ENCODE measurements at places on chromosomes 7 and 10.

DNA sequence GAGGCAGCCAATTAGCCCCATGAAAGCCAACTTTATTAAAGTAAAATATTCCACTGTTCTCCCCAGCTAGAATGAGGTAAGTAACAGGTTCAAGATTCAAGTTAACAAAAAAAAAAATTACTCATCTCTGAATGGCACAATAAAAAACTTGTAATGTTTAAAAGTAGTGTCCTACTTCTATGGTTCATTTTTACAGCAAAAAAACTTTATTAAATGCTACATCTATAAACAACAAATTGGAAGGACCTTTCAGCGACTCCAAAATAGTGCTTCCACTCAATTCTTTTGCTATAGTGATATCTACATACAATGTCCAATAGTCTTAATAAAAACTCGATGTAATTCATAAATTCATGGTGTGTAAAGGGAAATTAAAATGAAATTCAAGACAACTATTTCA is 59.2 kb downstream of the EZH2 start:
- DNase-seq = no peak

DNA sequence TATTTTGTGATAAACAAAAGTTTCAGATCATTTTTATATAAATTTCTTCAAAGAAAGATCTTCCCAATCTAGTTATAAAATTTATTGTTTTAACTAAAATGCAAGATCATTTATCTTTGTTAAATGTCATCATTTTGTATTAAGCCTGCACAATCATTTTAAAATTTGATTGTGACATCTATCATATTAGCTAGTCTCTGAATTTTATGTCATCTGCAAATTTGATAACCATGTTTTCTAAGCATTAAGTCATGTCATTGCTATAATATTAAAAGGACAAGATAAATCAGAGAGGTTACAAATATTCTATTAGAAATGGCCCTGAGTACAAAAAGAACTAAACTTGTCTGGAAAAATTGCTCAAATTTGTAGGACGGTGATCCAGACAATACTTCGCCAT is 175.9 kb downstream of the PTN start:
- DNase-seq = no peak

- no peak for DNase-seq
Observed at GRCh38 chr7:90728568-90728967, 132.4 kb downstream of the CDK14 start.

DNA sequence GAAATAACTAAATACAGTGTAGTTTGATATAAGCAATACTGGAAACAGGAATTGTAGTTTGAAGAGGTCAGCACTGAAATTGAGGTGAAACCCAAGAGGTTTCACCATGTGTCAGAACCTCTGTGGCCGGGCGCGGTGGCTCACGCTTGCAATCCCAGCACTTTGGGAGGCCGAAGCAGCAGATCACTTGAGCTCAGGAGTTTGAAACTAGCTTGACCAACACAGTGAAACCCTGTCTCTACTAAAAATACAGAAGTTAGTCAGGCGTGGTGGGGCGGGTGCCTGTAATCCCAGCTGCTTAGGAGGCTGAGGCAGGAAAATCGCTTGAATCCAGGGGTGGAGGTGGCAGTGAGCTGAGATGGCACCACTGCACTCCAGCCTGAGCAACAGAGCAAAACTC is 13.7 kb downstream of the AHCYL2 start:
- DNase-seq = no peak

GRCh38 chr10:129319934-129320333 is 147.1 kb upstream of the MGMT start:
- DNase-seq = no peak

DNA sequence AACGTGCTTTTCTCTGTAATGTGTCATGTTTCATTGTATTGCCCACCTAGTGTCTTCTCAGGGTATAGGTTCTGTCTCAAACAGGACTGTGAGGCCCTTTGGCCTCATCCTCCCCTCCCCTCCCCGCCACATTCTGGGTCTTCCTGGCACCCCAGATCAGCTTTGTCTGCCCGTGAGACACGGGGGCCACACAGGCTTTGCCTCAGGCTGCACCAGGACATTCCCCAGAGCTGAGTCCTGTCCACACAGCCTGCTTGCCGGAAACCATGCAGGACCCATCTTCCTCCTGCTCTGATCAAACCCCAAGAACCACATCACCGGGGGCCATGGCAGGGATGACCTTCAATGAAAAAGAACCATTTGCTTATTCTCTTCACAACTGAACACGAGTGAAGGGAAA is 18.6 kb downstream of the MAT1A start:
- DNase-seq = no peak

DNA sequence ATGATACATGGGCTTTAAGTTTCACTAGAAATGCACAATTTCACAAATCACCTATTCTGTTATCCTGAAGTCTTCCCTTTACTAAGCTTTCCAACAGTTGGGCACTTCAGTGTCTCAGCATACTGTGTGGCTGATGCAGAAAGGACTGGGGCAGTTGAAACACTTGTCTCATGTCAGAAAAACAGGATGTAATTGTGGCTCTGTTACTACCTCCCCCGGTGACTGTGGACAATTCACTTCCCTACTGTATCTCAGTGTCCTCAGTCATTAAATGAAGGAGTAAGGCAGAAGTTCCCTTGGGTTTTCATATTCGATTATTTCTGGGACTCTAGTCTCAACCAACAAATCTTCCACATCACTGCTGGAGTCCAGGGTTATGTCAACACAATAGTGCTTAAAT is 17.9 kb downstream of the ANKRD22 start:
- DNase-seq = no peak

GRCh38 chr7:99621271-99621670 is 4.5 kb downstream of the ZSCAN25 start:
- DNase-seq = no peak

- no peak for DNase-seq
Observed at GRCh38 chr10:25117757-25118156, 57.0 kb upstream of the GPR158 start.

GRCh38 chr7:151074817-151075661 is 5.6 kb downstream of the FASTK start:
- DNase-seq = no peak

DNA sequence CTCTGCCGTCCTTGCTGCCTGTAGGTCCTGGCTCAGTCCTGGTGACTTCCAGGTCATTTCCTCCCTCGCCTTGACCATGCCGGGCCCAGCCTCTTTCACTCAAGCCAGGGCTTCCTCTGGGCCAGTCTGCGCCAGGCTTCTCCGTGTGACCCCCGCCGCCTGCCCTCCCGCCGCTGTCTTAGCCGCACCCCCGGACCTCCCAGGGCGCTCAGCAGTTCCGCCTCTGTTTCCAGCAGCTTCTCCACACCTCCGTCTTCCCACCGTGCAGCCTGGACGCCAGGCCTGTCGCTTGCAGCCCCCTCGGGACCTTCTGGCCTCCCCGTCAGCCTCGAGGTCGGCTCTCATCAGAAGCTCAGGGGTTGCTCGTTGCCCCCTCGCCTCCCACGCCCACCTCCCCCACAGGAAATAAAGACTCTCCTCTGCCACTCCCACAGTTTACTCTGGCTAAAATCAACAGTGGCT is 123.0 kb upstream of the FZD8 start:
- no peak for DNase-seq

DNA sequence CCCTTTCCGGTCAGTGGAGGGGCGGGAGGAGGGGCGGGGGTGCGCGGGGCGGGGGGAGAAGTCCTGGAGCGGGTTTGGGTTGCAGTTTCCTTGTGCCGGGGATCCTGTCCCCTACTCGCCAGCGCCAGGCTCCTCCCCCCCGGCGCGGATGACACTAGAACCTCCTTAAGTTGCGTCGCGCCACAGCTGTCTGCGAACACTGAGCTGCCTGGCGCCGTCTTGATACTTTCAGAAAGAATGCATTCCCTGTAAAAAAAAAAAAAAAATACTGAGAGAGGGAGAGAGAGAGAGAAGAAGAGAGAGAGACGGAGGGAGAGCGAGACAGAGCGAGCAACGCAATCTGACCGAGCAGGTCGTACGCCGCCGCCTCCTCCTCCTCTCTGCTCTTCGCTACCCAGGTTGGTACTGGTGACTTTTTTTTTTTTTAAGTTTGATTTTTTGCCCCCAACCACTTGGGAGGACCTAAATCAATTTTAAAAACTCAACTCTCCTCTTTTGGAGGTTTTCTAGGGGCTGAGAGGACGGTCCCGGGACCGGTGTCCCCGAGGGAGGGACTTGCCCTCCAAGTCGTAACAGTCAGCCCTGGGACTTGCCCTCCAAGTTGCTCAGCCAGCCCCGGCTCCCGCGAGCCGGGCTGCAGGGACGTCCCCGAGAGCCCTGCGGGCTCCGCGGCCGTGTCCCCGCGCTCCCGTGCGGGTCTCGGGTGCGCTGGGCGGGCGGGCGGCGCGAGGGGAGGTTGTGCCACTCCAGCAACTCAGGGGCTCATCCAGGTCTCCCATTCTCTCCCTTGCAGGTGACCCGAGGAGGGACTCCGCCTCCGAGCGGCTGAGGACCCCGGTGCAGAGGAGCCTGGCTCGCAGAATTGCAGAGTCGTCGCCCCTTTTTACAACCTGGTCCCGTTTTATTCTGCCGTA is at the start of gene GATA3:
Gene GATA3, plus strand, starts transcription at position 195 of the 914 bp plus-strand sequence. CDS start 968 bp downstream, outside the sequence.
- no peak for DNase-seq

DNA sequence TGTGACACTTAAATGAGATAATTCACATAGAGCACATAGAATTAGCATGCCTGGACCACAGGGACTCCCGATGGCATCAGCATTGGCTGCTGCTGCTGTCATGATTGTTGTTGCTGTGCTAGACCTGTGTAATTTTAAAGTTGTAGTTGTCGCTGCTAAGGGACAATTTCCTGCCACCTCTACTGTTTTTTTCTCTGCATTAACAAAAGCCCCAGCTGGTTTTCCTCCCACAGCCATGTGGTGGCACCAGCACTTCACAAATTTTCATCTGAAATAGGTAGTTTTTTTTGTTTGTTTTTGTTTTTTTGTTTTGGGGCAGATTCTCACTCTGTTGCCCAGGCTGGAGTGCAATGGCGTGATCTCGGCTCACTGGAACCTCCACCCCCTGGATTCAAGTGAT is 25.4 kb upstream of the PRXL2A start:
- DNase-seq = no peak

DNA sequence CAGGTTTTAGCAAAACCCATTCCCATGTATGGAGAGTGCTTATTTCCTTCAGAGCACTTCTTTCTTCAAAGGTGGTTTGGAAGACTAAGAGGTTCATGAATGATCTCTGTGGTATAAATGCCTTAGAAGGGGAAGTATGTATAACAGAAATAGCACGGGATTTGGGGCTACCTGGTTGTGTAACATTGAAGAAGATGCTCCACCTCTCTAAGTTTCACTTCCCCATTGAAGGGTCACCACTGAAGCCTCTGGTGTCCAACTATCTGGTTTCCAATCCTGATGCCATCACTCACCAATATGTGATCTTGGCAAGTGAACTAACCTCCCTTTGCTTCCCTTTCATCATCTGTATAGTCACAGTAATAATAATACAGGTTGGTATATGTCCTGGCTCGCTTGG is 37.2 kb downstream of the CYCS start:
- no peak for DNase-seq

- DNase-seq = no peak
Observed at GRCh38 chr7:111429781-111430180, 132.5 kb downstream of the IMMP2L start.

DNA sequence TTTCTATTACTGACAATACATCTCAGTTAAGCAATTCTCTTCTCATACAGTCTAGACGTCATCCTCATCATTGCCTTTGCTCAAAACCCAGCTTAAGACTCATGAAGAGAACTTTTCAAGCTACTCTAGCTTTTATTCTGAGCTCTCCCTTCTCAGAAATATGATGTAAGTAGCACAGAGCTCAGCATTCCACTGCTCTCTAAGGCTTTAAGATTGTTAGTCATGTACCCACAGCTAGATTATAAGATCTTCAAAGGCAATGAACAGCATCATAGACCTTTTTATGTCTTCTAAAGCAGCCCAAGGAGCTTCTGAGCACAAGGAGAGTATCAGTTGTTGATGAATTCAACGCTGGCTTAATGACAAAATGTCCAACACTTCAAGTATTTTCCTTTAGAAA is 119.3 kb downstream of the NRP1 start:
- DNase-seq = no peak

DNA sequence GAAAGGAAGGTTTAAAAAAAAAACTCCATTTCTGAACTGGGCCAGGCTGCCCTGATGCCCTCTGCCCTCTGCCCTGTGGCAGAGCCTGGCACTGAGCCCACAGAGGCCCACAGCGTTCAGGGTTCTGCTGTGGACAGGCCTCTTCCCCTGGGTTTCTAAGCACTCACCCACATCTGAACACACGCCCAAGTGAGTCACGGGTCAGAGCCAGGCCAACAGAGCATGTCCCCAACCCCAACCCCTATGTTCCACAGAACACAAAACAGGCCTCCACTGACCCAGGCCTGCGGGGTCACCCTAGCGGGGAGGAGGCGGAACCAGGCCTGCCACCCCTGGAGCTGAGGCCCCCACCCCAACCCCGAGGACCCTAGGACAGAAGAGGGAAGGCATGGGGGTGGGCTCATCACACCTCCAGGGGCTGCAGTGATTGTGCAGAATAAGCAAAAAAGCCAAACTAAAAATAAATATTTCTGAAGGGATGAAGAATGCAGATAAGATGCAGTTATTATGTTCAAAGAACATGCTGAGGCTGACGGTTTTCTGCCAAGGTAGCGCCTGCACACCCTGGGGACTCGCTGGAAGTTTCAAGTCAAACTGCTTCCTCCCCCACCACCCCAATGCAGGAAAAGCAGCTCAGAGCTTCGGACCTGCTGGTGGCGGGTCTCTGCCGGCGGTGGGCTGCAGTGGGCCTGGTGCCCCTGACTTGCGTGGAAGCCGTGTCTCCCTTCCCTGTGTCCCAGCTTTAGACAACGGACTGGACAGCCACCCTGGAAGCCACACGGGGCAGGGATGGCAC is 5.4 kb downstream of the WDR86 start:
- DNase-seq = no peak

DNA sequence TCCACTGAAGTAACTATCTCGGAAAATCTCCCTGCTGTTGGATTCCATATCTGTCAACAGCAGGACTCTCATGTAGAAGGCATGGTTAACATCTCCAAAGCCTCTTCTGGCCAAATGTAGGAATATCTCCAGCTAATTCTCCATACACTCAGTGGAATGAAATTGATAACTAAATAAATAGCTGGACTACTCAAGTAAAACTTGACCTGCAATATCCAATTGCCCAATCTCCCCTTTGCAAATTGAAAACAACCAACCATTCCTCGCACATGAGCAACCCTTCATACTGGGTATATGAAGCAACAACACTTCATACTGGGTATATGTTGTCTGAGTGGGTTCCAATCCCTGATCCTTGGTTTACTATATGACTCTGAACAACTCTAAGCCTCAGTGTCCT is 105.4 kb upstream of the KMT2E start:
- DNase-seq = no peak

DNA sequence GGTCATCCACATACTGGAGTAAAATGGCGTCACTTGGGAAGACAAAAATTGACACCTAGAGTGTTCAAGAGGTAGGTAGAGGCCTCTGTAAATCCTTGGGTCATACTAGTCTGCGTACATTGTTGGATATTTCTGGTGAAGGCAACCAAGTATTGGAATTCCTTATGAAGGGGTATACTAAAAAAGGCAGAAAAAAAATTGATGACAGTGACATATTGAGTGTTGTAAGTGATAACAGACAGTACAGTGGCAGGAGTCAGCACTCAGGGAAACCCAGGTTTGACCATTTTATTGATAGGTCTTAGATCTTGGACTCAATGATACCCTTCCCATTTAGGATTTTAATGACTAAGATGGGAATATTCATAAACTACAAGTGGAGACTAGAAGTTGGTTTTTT is 359.1 kb upstream of the VSTM2A start:
- no peak for DNase-seq
